ENCODE measurements at places on chromosomes 5 and 9.

DNA sequence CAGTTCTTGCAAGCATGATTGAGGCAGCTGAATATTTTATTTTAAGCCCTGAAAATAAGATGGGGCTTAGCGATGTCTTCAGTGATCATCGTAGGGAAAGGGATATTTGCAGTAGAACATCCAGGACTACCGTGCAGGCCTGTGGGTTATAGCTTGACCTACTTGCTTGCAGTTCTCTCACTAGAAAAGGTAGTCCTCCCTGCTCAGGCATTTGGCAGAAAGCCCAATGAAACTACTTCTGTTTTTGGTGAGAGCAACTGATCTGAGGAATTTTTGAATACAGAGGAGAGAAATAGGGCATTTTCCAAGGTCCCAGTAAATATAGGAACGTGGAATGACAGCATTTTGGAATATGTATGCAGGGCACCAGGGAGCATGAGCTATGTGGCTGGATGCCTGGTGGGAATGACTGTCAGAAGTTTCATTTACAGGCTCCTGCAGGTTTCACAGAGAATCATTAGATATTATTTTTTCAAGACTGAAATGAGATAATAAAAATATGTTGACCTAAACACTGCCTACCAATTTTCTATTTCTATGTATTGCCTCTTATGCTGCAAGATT, 417.9 kb upstream of the ACTBL2 start:
- DNase-seq, result no peak

- no peak for DNase-seq
Measured at GRCh38 chr5:74040065-74040551, 414.1 kb downstream of the ARHGEF28 start.

DNA sequence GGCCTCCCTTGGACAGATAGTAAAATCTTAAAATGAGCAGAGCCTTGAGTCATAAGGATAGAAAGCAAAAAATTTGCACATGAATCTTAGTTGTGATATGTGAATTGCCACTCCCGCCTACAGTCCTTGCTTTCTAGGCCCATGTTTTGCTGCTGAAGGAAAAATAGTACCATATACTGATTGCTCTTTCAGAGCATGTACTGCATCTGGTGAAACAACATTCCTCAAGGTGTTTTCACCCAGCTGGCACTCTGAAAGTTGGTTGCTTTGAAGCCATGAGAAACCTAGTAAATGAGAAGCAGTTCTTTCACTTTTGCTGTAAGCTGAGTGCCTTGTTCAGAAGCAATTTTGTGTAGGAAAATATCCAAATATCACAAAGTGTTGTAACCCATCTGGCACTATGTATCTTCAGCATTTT, 10.3 kb downstream of the CDC37L1 start:
- no peak for DNase-seq

DNA sequence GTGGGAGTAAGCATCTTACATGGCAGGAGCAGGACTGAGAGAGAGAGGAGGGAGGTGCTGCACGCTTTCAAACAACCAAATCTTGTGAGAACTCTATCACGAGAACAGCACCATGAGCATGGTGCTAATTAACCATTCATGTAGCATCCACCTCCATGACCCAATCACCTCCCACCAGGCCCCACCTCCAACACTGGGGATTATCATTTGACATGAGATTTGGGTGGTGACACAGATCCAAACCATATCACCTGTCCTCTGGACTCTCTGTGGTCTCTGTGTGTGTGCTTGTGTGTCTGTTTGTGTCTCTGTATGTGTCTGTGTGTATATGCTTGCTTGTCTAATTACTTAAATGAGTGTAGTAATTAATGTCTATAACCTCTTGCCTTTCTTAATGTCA, 31.1 kb downstream of the SEC61B start:
- no peak for DNase-seq

- DNase-seq, result peak; percentile 75
Measured at GRCh38 chr9:112097712-112098688, 77.1 kb downstream of the SUSD1 start.

- no peak for DNase-seq
Measured at GRCh38 chr5:170201311-170201710, 31.5 kb upstream of the C5orf58 start.

DNA sequence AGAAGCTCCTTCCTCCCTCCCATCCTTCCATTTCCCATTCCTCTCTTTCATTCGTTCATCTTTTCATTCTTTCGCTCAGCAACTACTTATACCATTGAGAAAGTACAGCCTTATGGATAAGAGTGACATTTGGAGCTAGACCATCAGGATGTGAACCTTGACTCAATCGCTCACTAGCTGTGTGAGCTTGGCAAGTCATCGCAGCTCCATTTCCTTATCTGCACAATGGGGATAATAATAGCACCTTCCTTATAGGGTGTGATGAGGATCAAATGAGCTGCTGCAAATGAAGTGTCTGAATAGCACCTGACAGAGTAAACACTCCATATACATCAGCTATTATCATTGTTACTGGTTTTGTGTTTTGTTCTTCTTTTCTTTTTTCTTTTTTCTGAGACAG, 28.1 kb upstream of the SYNPO start:
- DNase-seq, result no peak

DNA sequence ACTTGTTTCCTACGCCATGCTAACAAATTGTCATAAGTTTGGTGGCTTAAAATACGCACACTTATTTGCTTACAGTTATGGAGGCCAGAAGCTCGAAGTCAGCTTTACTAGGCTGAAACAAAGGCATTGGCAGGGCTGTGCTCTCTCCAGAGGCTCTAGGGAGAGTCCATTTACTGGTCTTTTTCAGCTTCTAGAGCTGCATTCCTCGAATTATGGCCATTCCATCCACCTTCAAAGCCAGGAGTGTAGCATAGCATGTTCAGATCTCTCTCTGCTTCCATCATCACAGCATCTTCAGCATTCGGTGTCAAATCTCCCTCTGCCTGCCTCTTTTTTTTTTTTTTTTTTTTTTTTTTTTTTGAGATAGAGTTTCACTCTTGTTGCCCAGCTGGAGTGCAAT, 670.2 kb downstream of the ACTL7B start:
- DNase-seq, result no peak

- DNase-seq, result no peak
Measured at GRCh38 chr5:124998520-124998919, 252.1 kb upstream of the ZNF608 start.

- no peak for DNase-seq
Measured at GRCh38 chr5:14413331-14413750, 168.3 kb upstream of the OTULINL start.

- DNase-seq, result no peak
Measured at GRCh38 chr5:96692441-96692840, 30.3 kb downstream of the CAST start.

DNA sequence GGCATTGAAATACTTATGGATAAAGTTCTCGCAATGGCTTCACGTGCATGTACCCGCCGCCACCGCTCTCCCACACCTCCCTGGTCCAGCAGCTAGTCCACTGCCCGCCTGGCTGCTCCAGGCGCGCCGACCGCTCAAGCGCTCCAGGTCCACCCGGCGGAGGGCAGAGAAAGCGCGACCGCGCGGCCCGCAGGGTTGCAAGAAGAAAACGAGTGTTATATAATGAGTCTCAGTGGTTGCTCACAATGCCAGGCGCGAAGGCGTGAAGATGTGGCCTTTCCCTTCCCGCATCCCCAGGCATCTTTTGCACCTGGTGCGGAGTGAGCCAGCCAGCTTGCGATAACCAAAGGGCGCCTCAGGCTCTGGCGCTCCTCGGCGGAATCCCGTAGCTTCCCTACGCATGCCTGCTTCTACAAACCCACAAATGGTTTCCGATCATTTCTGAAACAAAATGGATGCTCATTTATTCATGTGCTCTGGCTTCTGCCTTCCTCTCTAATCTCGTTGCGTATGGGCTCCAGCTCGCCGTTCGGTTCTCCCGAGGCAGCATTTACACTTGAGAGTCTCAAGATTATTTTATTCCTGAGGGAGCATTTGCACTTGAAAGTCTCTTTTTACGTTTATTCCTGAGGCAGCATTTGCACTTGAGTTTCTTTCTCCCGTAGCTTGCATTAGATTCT, 25.7 kb downstream of the CDKN2A start:
- DNase-seq, result no peak

DNA sequence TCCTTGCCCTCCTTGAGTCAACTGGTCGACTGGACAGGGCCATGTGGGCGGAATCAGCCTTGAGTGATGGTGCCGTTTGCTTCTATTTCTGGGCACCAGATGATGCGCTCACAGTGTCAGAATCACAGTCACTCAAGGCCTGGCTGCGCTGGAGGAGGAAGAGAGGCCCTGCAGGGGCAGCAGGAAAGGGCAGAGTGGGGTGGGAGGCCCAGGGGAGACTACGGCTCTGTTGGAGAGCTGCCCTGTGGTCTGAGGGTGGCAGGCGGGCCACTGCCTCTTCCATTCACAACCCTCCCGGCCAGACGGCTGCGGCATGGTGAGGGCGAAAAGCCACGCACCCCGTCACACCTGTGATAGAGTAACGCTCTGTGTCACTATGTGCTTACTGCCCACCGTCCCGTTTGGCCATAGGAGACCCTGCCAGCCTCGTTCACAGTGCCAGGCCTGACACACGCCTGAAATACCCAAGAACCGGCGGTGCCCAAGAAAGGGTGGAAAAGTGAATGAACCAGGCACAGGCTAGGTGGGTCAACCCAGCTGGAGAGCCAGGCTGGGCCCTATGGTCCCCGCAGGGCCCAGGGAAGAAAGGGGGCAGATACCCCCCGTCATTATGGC, 9.9 kb downstream of the PLPP7 start:
- DNase-seq, result no peak

DNA sequence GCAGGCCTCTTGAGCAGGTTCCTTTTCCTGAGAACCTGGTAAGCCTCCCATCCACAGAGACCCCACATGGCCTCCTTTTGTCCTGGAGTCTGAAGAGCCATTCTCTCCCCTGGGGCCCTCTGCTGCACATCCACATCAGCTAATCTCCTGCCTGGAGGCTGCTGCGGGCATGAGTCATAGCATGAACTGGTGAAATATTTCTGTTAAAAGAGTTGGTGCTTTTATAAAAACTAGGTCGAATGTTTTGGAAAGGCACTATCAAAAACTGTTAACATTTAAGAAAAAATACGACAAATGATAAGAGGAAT, 399.4 kb downstream of the CTNND2 start:
- no peak for DNase-seq

DNA sequence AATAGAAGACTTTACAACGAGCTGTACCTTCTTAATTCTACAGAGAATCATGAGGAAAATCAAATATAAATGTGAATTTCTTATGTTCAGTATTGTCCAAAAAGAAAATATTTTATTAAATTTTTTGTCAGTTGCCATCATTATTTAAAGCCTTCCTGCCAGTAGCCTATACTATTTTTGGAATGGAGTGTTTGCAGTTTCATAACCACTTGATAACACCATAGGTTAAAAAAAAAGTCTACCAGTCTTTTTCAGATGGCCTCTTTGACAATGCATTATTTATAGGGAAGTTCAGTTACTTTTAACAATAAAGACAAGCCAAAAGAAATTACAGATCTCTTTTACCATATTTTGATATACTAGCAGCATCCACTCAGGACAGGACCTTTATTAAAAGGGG, 80.3 kb upstream of the CCDC152 start:
- DNase-seq, result no peak

DNA sequence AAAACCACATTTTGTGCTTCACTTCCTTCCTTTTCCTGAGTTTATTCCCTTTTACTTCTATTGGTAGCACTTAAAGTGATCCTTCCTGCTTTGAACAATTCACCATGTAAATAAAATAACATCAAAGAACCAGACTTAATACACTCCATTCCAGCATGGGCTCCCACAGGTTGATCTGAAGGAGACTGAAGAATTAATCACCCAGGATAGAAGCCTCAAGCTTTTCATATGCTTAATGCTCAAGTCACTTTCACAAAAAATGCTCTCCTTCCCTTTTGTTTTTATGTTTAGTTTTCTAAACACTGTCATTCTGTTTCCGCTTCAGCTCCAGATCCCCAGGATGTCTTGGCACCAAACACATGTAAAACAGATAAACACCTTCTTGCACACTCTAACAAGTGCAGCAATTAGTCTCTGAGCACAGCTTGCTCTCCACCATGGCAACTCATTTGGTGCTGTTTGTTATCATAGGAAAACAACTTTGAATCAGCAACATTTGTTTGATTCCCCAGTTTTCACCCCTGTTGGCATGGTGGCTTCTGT, 37.0 kb downstream of the DMRTA1 start:
- DNase-seq, result peak; percentile 42

DNA sequence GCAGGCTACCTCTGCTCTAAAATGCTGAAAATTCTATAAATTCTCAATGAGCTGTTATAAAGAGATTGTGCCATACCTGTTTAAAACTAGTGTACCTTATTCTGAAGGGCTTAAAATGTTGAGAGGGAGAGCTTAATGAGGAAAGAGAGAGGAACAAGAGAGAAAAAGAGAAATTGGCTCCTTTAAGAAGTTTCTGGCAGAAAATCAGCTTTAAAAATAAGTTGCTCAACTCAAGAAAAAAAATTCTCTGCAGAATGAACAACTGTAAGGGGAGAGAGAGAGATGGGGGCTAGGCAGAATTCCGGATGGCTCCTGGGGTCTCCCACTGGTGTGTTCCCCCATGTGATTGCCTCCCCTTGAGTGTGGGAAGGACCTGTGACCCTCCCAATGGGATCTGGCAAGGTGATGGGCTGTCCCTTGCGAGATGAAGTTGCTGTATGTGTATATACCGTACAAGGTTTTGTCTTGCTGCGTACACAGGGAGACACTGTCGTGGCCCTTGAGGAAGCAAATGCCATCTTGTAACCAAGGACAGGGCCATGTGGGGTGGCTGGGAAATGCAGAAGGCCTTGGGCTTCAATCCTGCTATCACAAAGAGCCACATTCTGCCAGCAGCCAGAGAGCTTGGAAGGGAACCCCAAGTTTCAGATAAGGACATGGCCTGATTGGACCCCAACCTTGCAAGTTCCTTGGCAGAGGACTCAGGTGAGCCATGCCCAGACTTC, 64.3 kb upstream of the S1PR3 start:
- no peak for DNase-seq

DNA sequence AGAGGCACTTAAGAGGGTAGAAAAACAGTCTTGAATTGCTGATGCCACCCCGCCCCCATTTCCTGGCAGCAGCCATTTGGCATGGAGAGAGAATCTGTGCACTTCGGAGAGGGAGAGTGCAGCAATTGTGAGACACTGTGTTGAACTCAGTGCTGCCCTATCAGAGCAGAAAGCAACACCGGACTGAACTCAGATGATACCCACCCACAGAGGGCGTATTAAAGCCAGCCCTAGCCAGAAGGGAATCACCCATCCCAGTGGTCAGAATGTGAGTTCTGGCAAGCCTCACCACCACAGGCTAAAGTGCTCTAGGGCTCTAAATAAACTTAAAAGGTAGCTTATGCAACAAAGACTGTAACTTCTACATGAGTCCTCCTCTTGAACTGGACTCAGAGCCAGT, 88.4 kb upstream of the RGS7BP start:
- DNase-seq, result no peak

All from iPS DF 19.7 (cell line).